ENCODE measurements at places on chromosomes 2 and 18.

DNA sequence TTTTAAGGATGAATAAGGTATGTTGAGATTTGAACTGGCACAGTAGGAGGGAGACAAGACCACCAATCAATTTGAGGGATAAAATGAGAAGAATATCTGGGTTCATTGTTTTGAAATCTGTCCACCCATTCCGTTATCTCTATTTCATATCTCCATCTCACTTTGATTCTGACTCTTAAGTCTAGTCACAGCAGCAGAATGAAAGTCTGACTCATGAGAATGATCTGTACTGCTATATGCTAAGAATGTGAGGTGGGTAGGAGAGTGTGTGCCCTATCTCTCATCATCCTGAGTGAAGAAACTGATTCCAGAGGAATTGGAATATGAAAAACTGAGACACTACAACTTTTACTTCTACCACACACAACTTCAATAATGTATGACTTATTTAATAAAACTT, 1994.5 kb upstream of the PIK3C3 start:
- DNase-seq: peak; percentile 57

- no peak for DNase-seq
Measured at GRCh38 chr2:136434251-136434715, 316.3 kb upstream of the CXCR4 start.

DNA sequence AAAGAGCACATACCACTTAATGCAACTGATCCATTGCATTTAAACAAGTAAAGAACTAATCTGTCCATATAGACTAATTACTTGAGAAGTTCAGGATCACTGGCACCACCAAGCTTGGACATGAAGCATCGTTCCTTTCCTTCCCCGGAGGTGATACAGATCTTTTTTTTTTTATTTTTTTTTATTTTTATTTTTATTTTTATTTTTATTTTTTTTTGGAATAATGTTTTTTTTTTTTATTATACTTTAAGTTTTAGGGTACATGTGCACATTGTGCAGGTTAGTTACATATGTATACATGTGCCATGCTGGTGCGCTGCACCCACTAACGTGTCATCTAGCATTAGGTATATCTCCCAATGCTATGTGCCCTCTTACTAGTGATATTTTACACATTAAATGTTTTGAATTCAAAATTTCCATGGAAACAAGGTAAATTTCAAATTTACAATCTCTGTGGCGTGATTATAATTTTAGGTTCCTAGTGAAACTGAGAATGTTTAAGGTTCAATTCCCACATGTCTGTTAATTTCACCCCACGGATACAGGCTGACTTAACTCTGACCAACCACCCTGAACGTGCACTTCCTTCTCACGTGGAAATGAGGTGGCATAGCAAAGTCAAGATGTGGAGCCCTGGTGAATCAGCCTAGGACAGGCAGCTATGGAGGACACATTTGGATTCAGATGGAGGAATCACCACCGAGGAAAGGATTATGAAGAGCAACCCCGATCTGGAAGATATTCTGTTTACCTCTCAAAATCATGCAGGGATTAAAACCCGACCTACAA, 101.6 kb upstream of the THOC1 start:
- DNase-seq: peak; percentile 60

DNA sequence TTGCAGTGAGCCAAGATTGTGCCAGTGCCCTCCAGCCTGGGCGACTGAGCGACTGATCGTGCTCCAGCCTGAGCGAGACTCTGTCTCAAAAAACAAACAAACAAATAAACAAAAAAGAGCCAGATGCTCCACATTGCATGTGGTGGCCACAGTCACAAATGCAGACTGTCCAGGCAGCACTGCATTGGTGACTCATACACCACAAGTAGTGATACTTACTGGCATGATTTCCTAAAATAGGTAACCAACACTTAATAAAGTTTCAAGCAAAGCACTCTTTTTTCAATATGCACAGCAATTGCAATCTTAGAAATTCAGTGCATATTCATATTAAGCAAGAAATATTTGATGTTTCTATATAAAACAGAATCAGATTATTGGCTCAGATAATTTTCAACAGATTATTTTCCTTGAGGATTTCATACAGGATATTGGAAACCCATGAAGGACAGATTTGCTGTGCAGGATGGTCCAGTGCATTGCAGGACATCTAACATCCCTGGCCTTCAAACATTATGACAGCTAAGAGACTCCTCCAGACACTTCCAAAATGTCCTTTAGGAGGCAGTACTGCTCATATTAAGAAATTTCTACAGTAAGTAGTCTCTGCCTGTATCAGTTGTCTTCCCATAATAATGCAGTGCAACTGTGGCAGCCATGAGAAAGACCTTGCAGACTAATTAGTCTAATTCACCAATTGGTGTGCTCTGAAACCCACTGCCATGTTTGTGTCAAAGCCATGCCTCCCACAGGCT, 10.5 kb upstream of the SLC1A4 start:
- DNase-seq: peak; percentile 42

GRCh38 chr2:205948883-205949282, 137.1 kb downstream of the INO80D start:
- DNase-seq: no peak

- no peak for DNase-seq
Measured at GRCh38 chr18:5972298-5972697, 77.0 kb upstream of the TMEM200C start.

DNA sequence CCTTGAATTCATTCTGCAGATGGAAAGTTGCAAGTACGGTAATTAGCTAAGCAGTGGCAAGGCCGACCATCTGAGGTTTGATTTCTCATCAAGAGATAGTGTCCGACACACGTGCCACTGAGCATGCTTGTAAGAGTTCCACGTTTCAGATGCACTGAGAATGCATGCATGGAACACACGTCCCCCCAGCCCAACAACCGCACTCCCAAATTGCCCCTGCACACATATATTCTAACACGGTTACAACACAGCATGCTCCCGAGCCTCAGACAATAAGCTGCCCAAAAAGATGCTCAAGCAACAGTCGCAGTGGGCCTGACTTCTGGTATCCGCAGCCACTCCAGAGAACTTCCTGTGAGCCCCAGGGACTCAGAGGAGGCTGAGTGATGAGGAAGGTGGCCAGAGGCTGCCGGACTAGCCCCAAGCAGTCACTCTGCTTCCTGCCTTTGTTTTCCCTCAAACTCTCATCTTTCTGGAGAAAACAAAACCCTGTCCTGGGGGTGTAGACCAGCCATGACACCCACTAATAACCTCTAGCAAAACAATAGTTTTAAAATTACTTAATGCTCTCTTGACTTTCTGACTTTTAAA, 204.0 kb downstream of the TGIF1 start:
- DNase-seq: no peak

- DNase-seq: peak; percentile 93
Measured at GRCh38 chr2:191894681-191895147, 47.8 kb upstream of the CAVIN2 start.

- no peak for DNase-seq
Measured at GRCh38 chr2:164474873-164475272, 146.4 kb downstream of the GRB14 start.

- DNase-seq: no peak
Measured at GRCh38 chr18:26804519-26804918, 61.0 kb downstream of the AQP4 start.

- DNase-seq: peak; percentile 85
Measured at GRCh38 chr2:98909317-98910211, 26.5 kb downstream of the CRACDL start.

GRCh38 chr2:96083064-96083939, 33.1 kb downstream of the ADRA2B start:
- DNase-seq: no peak

DNA sequence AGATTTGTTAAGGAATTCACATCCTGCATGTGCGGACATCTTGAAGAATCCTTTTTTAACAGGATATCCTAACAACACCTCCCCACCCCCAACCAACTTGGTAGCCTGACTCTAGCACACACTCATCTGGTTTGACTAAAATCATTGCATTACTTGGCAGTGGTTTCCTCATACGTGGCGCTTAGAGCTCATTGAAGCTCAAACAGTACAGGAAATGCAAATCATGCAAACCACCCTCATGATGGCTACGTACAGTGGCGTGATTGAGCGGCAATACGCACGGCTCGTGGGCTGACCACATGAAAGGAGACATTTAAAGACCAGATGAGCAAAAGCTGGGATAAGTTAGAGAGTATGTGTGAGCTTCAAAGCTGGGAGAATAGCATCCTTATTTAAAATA, 336.2 kb downstream of the ZEB2 start:
- peak; percentile 95 for DNase-seq

GRCh38 chr2:164388511-164388910, 232.8 kb downstream of the GRB14 start:
- DNase-seq: peak; percentile 15

- DNase-seq: no peak
Measured at GRCh38 chr2:167340322-167340721, 452.0 kb downstream of the XIRP2 start.

DNA sequence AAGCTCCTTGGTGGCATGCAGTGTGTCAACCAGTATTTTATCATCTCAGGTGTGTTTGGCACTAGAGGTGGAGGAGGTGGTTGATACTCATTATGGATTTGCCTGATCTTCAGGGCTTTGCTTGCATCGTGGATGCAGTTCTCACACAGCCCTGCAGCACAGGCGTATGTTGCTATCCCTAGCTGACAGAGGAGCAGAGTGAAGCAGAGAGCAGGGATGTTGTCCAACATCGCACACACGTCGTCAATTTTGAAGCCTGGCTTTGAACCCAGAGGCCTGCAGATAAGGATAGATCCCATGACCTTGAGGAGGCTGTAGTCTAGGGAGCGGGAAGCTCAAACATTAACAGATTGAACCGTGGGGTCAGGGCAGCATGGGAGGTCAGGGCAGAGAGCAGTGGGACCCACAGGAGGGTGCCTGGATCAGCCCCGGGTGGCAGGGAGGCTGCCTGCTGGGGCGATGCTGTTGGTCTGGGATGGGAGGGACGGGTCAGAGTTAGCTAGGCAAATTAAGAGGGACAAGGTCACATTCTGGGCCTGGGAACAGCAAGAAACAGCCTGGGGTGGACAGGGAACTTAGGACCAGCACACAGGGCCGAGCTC, 4.2 kb downstream of the RNF144A start:
- no peak for DNase-seq

GRCh38 chr18:70636991-70637390, 348.1 kb downstream of the SOCS6 start:
- DNase-seq: peak; percentile 95

DNA sequence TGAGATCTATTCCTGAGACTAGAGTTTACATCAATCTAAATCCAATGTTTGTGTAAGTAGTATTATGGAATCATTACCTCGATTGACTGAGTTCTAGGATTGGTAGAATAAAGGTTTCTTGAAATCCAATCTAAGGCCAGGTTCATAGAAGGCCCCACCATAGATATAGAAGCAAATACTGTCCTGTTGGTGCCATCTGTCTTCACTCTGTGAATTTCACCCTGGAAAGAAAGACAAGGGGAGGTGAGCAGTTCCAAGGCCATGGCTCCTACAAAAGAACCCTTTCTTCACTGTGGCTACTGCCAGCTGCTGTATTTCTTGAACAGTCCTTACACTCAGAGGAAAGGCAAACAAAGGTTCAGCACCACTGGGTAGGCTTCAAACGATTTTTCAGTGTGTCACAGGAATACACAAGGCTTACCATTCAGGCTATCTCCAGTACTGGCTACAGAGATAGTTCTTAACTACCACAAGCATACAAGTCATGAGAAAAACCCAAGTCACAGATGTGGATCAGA, 137.0 kb downstream of the LRP2 start:
- no peak for DNase-seq

DNA sequence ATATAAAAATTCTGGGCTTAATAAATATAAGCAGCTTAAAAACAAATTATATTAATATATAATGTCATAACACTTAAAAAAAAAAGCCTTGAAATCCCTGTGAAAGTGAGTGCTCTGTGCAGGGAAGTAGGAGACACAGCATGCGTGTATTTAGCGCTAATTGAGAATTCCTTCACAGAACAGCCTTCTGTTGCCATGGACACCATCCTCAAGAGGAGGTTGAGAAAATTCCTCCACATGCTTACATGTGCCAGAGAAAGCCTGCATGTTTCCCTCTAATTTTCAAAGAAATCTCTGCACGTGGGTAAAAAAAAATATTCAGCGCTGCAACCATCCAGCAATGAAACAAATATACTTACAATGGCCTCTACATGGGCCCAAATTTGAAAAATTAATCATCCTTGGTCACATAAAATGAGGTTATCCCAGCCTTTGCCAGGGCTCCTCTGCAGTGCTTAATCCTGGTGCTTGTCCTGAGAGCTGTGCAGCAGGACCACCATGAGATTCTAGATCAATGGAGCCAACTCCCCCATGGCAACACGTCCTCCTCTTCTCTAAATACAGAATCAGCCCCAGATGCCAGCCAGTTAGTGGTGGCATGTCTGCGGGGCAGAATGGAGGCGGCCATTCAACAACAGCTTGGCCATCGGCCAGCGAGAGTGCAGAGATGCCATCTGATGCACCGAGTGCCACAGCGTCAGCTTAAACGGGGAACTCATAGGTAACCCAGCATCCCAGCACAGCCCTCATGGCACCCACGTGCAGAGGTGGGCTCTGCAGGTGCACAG, 228.0 kb downstream of the MYT1L start:
- no peak for DNase-seq

DNA sequence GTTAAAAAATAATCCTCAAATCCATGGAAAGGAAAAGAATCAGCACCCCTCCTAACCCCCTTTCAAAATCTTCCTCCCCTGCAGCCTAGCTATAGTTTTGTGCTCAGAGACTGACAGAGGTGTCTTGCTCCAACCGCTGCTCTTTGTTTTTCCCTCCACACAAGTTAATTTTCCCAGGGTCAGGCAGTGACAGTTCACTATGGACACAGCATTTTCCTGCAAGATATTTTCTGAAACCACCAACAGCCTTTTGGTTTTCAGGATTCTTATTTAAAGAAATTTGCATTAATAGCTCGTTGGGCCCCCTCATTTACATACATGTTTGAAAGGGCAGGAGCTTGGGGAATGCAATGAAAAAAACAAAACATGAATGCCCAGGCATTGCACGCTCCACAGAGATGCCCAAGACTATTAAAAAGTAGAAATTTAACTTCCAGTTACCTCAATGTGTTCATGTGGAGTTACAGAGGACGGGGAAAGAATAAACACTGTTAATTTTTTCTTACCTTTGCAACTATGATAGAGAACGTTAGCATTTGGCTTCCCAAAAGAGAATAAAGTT, 71.4 kb upstream of the CXCR4 start:
- no peak for DNase-seq

DNA sequence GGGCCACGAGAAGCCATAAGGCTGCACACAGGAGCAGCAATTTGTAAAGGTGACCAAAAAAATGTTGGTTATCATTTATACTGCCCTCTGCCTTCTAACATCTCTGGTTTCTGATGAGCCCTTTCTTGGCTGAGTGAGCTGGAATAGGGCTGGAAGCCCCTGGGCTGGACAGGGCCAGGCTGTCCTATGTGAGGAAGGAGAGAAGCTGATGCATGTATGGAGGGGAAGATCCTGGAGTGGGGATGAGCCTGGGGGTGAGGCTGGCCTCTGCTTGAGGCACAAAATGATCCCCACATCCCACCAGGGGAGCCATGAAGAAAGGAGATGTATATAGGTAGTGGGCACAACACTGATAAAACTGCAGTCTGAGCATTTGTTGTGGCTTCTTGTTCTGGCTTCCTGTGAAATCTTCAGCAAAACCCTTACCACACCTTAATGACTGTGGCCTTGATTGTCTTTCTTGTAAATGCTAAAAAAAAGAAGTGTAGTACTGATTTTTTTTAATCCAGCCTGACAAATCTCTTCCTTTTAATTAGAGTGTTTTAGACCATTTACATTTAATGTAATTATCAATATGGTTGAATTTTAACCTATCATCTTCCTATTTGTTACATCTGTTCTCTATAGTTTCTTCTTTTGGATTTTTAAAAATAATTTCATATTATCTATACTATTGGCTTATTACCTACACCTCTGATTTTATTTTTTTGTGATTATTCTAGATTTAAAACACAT, 5.6 kb downstream of the SNED1 start:
- no peak for DNase-seq

All from fibroblast of mammary gland (primary cell).